Occipital lobe (tissue), 3 donors: ENCODE measurements at places on chromosomes 11 and 22. TPM values are rescaled to one million over a fixed set of nuclear protein-coding genes. Genes with fewer than 3 reads are reported as not detected.

The APOBEC3B gene
- total RNA-seq, result not detected

The THYN1 gene
- total RNA-seq, result 41.5 TPM

The OR52I1 gene
- total RNA-seq, result not detected

The GGTLC2 gene
- total RNA-seq, result not detected

The C11orf86 gene
- total RNA-seq, result not detected

The ANO5 gene
- 26.8 TPM for total RNA-seq

The PIM3 gene
- 13.1 TPM for total RNA-seq

The SCGB2A2 gene
- total RNA-seq, result not detected

- no peak for DNase-seq
Observed at GRCh38 chr11:17238377-17238776, 30.6 kb upstream of the PIK3C2A start.

DNA sequence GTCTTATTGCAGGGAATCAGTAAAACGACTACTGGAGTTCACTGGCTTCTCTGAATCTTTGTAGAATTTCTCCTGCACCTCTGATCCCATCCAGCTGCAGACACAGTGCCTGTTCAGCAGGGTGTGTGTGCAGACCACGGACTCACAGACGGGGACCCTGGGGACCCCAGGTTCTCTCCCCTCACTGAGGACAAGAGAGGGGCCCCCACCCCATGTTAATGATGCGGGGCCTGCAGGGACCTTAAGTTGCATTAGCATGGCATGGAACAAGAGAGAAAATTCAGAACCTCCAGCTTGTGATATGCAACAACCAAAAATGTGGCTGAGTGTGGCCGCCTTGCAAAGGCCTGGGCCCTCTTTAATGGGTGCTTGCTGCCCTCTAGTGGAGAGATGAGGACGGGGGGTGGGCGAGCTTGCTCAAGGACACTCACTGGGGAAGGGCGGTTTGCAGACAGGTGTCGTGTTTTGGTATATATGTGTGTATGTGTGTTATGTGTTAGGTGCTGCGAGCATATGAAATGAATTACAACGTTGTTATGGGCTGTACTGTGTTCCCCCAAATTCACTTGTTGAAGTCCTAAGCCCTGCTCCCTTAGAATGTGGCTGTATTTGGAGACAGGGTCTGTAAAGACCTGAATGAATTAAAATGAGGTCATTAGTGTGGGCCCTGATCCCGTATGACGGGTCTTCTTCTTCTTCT is 84.4 kb upstream of the SEPTIN5 start:
- peak; percentile 56 for DNase-seq

DNA sequence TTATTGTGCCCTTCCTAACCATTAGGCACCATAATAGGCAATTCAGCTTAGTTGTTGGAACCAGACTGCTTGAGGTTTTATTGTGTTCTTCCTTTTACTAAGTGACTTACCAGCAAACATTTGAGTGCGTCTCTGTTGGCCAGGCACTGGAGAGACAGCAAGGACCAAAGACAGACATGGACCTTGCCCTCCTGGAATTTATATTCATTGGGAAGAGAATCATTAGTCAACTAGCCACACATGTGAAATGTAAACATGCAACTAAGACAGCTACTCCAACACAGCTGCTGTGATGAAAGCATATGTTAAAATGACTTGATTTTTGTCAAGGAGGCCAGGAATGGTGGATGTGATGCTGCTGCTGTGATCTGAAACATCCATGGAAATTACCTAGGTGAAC is 106.4 kb downstream of the TRAF6 start:
- no peak for DNase-seq

DNA sequence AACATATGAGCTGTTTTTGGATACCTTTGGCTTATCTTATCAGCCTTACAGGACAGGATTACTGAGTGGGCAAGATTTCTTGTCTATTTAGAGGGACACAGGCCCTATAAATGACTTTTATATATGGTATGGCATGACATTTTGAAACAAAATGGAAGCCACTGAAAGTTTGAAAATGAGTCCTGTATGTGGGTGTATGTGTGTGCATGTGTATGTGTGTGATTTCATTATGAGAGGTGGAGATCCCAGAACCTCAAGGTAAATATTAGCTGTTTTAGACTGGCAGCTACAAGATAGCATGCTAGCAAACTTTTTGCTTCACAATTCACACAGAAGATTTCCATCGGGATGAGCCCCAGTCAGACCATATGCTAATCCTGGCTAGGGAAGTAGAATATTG is 970.5 kb upstream of the CCDC90B start:
- no peak for DNase-seq

DNA sequence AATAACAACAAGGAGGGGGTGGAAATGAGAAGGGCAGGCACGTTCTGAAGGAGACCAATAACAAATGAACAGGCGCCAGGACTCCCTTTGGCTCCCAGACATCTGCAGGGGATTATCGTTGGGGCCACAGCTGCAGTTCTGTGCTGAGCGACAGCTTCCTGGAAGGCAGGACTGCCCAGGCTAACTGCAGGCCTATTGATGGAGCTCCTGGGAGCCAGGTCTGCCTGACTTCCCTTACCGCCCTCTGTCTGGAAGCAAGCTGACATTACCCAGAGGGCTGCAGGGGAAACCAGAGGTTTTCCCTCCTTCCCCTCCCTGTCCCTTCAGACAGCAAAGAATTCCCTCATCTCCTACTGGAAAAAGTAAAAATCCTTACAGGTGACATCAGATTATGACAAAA is 5.0 kb downstream of the DRD2 start:
- no peak for DNase-seq

GRCh38 chr22:40385036-40385782 is 14.8 kb downstream of the SGSM3 start:
- DNase-seq, result no peak

GRCh38 chr22:37022483-37023337 is 3.2 kb downstream of the MPST start:
- DNase-seq, result no peak

GRCh38 chr22:19619144-19620009 is 94.9 kb upstream of the SEPTIN5 start:
- DNase-seq, result no peak

- no peak for DNase-seq
Observed at GRCh38 chr11:108666373-108666772, 1.5 kb downstream of the DDX10 start.

GRCh38 chr22:25644122-25644521 is 79.6 kb downstream of the GRK3 start:
- no peak for DNase-seq

- no peak for DNase-seq
Observed at GRCh38 chr22:36145881-36146280, 14.7 kb downstream of the APOL3 start.

GRCh38 chr11:74611369-74611861 is 19.0 kb downstream of the POLD3 start:
- DNase-seq, result no peak

- no peak for DNase-seq
Observed at GRCh38 chr11:110272919-110273318, 23.5 kb downstream of the RDX start.

GRCh38 chr22:40121461-40121860 is 56.3 kb upstream of the TNRC6B start:
- no peak for DNase-seq

DNA sequence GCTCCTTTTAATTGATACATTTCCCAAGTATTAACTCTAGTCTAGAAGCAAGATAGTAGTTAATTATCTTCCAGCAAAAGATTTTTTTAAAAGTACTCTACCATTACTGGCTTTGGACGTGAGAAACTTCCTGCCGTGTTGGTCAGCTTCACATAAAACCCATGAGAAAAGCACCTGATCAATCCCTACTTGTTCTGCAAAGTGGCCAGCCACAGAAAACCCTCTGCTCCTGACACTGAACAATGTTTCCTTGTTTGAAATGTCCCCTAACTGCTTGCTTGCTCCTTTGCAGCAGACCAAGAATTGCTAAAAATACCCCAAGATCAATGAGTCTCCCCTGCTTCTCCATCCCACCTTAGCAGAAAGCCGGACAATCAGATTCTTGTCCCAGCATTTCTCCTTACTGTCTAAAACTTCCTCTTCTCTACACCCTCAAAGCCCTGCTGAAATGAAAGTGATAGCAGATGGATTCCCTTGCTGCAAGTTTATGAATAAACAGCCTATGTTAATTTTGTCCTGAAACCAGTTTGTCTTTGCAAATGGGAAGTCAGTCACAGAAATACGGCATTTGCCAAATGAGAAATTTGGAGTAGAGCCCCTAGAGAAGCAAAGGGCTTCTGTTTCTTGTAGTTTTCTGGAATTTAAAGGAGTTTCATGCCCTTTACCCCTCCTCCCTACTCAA is 207.1 kb upstream of the ARHGAP20 start:
- no peak for DNase-seq

DNA sequence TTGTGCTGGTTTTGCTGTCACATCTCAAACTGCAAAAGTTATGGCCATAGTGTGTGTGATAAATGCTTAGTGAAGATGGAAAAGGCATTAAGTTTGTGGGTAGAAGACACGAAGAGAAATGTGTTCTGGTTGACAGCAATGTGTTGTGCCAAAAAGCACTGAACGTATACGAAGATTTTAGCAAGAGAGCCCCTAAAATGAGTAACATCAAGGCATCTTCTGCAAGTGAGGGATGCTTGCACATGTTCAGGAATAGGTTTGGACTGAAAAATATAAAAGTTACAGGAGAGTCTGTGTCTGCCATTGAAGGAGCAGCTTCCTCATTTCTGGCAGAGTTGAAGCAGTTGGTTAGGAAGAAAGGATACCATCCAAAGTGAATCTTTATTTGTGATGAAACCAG is 167.1 kb downstream of the ADAMTS15 start:
- DNase-seq, result no peak

DNA sequence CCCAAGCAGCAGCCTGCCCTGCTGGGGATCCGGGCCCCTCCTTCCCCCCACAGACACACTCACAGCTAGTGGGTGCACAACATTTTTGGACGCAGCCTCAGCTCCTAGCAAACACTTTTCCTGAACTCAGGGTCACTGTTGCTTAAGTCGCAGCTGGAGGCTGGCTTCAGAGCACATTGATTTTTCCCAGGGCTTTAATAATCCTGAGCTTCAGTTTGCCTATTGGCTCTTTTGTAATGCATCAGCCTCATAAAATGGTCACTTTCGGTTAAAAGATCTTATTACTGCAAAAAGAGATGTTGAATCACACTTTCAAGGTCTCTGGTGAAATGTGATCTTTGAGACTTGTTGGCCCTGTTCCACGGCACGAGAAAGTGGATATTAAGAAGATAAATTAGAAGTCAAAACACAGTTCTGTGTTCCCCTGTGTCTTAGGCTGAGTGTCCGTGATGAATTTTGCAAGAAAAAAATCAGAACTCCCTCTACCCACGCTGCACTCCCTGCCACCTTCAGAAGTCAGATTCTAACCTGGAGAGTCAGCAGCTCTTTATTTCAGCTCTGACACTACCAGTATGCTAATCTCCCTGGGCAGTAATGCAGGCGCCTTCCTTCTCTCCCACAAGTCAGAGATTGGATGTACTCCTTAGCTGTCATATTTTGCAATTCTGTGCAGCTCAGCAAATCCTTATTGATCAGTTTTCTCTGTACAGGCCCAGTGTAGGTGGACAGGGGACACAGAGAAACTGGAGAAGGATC is 158.2 kb upstream of the E2F8 start:
- DNase-seq, result no peak

DNA sequence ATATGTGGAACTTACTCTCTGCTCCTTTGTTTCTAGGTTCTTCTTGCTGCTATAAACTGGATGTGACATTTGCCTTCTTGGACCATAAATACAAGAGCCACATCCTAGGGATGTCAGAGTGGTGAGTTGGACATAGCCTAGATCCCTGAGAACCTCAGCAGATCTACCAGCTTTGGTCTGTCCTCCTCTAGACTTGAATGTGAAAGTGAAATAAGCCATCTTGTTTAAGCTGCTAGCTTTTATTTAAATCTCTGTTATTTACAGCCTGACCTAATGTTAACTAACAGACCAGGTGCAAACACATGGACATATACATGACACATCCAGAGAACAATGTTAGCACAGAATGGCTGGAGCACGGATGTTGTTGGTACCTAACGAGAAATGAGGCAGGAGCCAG is 36.0 kb downstream of the SLN start:
- DNase-seq, result no peak

DNA sequence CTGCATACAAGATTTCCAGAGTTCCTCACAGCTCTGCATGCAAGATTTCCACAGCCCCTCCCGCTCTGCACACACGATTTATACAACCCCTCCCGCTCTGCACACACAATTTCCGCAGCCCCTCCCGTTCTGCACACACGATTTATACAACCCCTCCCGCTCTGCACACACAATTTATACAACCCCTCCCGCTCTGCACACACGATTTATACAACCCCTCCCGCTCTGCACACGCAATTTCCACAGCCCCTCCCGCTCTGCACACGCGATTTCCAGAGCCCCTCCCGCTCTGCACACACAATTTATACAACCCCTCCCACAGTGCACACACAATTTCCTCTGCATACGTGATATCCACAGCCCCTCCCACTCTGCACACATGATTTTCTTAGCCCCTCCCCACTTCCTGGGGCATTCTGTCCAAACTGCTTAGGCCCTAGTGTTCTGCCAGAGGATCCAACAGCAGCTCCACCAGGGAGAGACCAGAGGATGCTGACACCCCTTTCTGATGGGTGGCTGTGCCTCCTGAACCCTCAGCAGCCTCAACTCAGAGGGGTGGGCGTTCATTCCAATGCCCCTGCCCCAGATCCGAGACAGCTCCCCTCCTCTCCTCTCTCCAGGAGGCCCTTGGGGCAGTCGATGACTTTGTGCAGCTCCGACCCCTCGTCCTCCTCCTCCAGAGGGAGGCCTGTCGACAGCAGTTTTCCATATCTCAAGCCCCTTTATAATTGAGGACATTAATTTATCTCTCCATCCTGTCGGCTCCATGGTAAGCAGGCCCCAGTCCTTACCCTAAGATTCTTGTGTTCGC is 671.7 kb downstream of the BRD1 start:
- DNase-seq, result no peak

- no peak for DNase-seq
Observed at GRCh38 chr11:110235966-110236365, 60.4 kb downstream of the RDX start.

- DNase-seq, result no peak
Observed at GRCh38 chr11:128662076-128662475, 31.8 kb upstream of the FLI1 start.

DNA sequence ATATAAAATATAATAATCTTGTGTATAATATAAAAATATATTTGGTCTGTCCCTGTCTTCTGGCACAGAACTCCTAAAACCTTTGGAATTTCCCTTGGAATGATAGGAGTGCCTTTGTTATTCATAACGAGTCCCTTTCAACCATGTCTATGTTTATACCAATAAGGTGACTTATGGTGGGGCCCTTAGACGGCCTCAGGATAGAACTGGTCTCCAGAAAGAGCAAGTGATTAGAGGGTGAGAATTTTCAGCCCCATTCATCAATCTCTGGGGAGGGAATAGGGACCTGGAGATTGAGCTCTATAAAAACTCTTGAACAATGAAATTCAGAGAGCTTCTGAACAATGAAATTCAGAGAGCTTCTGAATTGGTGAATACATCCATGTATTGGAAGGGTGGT is 18.4 kb upstream of the PICALM start:
- no peak for DNase-seq

GRCh38 chr11:111309215-111309915 is 11.0 kb downstream of the POU2AF3 start:
- no peak for DNase-seq

GRCh38 chr22:45548991-45549761 is 46.5 kb downstream of the FBLN1 start:
- no peak for DNase-seq
